Stimulated activated CD4-positive, alpha-beta T cell treated with anti-CD3 and anti-CD28 coated beads, TNF-alpha, amount 100 ng/mL, for 24 hours (primary cell): ENCODE measurements at places on chromosomes 12 and 14.

- DNase-seq: no peak
These were observed 10.2 kb upstream of the CCER1 start for GRCh38 chr12:90965204-90965603.

DNA sequence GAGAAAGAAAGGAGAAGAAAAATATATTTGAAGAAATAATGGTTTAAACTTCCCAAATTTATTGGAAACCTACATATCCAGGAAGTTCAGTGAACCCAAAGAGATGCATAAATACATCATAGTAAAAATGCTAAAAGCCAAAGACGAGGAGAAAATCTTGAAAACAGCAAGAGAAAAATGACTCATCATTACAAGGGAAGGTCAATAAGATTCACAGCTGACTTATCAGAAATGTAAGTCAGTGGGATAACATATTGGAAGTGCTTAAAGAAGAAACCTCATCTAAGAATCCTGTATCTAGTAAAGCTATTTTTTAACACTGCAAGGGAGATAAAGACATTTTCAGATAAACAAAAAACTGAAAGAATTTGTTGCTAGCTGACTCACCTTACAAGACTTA lies 19.9 kb downstream of the RIC8B start:
- no peak for DNase-seq

- DNase-seq: no peak
These were observed 5.3 kb upstream of the BEST3 start for GRCh38 chr12:69704357-69704756.

DNA sequence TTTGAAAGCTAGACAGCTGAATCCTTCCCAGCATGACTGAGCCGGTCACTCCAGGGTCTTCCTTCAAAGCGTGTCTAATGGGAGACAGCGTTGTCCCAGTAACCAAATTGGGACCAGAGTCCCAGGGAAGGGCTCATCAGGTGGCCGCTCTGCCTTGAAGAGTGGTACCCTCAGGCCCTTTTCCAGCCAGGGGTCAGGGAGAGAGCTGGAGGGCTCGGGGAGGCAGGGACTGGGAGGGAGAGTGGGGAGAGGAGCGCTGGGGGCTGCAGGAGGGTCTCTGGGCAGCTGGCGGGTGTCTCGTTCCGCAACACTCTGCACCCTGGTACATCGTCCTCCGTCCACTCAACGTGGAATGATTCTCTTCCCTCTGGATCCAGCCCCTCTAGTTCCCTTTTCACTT lies 1.6 kb upstream of the RTL1 start:
- no peak for DNase-seq

GRCh38 chr12:130957304-130957621 lies 3.6 kb downstream of the ADGRD1 start:
- DNase-seq: no peak

- DNase-seq: peak; percentile 1
These were observed 96.2 kb downstream of the FIGNL2 start for GRCh38 chr12:51752234-51752889.

- no peak for DNase-seq
These were observed 2.7 kb downstream of the CGRRF1 start for GRCh38 chr14:54512393-54512792.
